ENCODE measurements at places on chromosomes 16 and 17.

DNA sequence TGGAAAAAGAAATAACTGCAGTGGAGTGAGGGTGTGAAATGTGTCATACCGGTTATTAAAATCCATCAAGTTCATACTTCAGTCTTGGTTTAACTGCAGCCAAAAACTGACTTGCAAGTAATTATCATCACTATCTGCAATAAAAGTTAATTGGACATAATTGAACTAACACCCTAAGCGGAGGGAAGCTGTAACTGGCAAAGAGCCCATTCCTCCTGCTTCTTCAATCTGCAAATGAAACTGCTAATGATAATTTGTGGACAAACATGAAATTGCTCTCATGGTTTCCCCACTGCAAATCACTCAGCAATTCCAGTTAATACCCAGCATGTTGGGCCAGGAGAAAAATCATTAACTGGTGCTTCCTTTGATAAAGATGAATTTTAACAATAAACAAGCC lies 46.5 kb downstream of the FAM222B start:
- DNase-seq = no peak

- no peak for DNase-seq
Measured at GRCh38 chr16:31367853-31368252, 12.9 kb downstream of the ITGAX start.

GRCh38 chr17:46026166-46027047 lies 27.4 kb downstream of the STH start:
- DNase-seq = no peak

GRCh38 chr17:67974598-67975066 lies 21.6 kb downstream of the C17orf58 start:
- DNase-seq = no peak

GRCh38 chr17:47203984-47204721 lies 5.0 kb upstream of the MYL4 start:
- DNase-seq = no peak
